ENCODE measurements at places on chromosomes 13 and 19. TPM values are rescaled to one million over a fixed set of nuclear protein-coding genes. Genes with fewer than 3 reads are reported as not detected.

SOX1 gene
- total RNA-seq, result not detected

DZIP1 gene
- 1.1 TPM for total RNA-seq

IGFL2 gene
- not detected for total RNA-seq

CAMSAP3 gene
- 0.52 TPM for total RNA-seq

KLK3 gene
- total RNA-seq, result not detected

CASP14 gene
- total RNA-seq, result not detected

OR7A5 gene
- total RNA-seq, result not detected

ZNF675 gene
- 24.7 TPM for total RNA-seq

LGALS4 gene
- total RNA-seq, result 0.56 TPM

DNA sequence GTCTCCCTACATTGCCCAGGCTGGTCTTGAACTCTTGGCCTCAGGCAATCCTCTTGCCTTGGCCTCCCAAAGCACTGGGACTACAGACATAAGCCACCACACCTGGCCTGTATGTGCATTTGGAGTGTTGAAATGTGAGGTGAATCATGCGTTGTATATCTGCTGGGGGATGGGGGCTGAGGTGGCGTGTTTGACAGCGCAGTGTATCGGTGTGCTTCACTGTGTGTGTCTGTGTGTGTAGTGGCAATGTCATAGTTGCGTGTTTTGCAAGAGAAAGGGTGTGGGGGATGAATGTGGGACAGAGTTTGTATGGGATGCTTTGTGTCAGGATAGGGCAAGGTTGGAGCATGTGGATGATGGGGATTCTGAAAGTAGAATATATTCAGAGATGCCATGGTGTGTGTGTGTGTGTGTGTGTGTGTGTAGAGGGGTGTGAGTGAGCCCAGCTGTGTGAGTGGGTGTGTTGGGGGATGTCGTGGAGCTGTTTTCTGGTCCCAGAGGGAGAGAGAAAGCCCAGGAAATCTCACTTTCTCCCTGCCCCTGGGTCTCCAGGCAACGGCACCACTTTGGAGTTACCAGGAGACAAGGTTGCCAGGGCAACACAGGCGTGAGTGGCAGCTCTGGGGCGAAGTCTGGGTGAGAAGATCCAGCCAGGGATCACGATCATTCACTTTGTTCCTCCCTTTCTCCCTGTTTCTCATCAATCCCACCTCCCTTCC, 1.1 kb upstream of the SWSAP1 start:
- DNase-seq, result no peak

DNA sequence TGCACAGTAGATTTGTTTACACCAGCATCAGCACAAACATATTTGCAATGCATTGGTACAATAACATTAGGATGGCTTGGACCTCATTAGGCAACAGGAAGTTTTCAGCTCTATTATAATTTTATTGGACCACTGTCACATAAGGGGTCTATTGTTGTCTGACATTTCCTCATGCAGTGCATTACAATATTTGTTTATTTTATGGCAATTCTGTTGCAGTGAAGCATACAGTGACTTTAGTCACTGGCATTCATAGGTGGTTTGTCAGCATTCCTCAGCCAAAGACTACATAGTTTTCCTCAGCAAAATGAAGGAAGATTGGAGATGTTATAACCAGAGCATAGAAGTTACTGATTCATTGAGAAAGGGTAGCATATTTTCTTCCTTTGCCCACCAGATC, 1732.9 kb downstream of the PCDH9 start:
- DNase-seq, result no peak

GRCh38 chr13:49464085-49464484, 20.0 kb downstream of the SETDB2 start:
- no peak for DNase-seq

DNA sequence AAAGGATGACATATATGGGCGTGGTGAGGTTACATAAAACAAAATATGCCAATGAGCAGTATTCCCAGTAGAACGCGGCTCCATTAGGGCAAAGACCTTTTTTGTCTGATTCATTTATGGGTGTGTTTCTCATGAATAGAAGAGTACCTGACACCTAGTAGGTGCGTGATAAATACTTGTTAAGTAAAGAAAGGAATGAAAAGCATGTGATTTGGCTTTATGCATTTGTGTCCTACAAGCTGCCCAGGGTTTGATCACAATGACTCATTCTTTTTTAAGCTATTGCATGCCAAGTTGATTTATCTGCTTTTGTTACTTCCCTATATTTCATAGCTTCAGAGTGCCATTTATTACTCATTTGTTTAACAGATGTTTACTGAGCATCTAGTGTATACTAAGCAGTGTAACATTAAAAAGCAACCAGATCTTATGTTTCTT, 19.1 kb upstream of the KCTD4 start:
- DNase-seq, result no peak

GRCh38 chr19:41297628-41298347, 12.2 kb upstream of the CCDC97 start:
- no peak for DNase-seq

- no peak for DNase-seq
These were observed 70.4 kb downstream of the LATS2 start for GRCh38 chr13:20990910-20991525.

GRCh38 chr19:35754370-35755130, 2.3 kb downstream of the HSPB6 start:
- DNase-seq, result no peak

DNA sequence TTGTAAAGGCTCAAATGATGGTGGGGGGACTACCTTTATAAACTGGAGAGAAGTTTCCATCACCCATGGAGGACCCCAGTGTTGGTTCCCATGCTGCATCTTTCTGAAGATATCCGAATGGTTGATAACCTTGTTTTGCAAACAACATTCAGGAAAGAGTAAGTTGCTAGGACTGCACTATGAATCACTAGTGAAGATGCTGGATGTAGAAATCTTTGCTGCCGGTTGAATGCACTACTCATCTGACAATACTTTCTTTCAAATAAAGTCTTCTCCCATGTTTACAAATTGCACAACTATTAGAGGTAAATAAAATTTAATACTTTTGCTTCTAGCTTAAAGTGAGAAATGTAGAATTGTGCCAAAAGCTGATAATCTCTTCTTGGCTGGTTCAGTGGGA, 198.4 kb upstream of the SLITRK6 start:
- DNase-seq, result no peak

DNA sequence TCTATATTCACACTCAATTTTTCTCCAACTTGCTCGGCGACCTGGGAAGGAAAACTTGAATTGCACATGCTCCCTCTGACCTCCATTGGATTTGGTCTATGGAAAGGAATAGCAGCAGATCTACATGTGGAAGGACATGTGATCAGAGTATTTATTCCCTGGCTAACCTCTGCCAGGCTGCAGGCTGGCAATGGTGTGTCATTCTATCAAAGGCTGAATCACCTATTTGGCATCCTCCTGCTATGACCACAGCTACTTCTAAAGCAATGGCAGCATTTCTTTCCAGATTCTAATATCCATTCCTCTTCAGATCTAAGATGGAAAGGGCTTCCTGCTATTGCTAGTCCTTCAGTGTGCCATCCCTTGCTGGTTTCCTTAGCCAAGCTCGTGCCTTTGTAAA, 144.3 kb upstream of the FREM2 start:
- DNase-seq, result no peak

GRCh38 chr19:38596057-38596981, 21.4 kb downstream of the MAP4K1 start:
- peak; percentile 20 for DNase-seq

DNA sequence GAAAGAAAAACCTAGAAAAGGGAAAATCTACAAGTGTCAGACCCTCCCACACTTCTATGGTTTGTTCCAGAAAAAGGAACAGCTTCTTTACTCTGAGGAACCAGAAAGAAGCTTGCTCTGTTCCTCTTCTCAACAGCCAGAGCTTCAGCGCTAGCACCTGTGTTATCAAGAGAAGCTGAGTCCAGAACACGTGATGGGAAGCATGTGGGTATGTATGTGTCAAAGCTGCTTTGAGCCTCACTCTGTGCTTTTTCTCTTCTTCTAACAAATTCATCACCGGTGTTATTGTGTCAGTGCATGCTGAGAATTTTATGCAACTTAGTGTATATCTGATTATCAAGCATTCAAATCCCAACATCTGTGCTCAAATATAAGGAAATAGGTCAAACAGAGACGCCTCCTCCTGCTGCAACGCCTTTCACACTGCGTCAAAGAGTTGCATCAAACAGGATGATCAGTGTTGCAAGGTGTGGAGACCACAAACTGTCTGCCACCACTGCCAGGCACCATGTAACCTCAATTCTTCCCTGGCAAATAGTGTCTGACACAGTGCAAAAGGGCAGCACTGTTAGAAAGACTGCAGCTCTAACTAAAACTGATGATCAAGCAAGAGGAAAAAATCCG, 83.9 kb downstream of the LRRC63 start:
- DNase-seq, result peak; percentile 52

- no peak for DNase-seq
These were observed 15.6 kb upstream of the FLT1 start for GRCh38 chr13:28510542-28510941.

DNA sequence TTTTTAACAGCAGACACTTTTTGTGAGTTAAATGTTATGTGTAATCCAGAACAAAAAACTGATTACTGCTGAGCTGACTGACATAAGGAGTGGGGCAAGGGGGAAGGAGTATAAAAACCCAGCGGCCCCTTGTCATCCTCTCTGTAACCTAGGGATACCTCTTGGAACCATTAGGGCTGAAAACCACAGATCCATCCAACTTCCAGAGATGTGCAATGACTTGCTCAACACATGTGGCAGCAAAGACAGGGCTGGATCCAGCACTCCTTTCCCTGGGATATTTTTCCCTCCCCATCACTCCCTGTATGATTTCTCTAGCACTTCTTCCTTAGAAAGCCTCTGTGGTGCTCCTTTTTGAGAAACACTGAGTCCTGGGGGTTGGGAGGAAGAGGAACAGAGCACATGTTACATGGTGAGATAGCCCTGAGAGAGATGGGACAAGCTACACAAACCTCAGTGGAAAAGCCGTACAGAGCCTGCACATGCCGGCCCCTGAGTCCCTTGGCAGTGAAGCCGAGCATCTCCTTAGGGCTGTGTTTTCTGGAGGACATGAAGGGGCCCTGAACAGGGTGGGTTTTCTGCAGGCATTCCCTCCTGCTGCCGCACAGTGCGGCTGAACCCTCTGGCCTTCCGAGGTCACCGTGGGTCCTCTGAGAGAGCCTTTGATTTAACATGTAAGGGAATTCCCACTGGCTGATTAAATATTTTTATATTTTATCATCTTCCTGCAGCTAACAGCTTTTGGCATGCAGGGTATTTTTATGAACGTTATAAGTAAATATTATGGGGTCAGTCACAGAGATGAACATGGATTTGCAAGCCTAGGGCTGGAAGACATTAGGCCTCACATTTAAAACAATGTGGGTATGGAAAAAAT, 219.9 kb downstream of the COG6 start:
- no peak for DNase-seq

DNA sequence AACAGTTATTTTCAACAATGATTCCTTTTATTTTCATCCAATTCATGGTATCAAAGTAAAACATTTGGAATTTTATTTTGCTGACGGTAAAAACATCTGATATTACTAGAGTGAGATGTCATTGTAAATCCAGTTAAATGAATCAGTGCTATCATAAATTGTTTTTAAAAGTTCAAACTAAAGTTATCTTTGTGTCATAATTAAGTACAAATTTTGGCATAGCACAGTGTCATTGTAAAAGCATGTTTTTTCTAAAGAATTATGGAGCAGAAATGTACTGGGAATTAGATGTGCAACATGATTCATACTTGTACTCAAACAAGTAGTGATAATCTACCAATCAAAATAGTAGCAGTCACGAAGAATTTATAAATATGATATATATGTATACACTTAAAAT, 92.8 kb downstream of the FAM216B start:
- no peak for DNase-seq

DNA sequence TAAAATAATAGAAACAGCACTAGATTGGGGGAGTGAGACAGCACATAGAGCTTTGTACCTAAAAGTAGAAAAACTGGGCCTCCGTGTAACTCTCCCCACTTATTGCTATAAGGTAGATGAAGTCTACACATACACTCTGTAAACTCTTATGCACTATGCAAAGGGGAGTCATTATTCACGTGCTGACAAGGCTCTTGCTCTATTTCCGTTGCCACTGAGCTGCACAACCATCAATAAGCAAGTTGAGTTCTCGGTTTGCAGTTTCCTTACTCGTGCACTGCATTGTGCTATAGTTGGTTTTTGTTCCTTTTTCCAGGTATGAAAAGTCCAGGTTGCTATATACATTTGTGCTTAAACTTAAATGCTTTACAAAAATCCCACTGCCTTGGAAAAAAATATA, 294.0 kb upstream of the DACH1 start:
- DNase-seq, result no peak

DNA sequence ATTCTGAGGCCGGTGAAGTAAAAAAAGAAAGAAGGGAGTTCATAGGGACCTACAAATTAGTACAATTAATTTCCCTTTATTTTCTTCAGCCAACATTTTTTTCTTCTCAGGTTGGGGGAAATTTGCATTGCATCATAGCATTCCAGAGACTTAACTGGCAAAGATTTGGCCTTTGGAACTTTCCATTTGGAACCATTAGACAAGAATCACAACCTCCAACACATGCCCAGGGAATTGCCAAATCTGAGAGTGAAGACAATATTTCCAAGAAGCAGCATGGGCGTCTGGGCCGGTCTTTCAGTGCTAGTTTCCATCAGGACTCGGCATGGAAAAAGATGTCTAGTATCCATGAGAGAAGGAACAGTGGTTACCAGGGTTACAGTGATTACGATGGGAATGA, 6.4 kb upstream of the ERCC5 start:
- no peak for DNase-seq

DNA sequence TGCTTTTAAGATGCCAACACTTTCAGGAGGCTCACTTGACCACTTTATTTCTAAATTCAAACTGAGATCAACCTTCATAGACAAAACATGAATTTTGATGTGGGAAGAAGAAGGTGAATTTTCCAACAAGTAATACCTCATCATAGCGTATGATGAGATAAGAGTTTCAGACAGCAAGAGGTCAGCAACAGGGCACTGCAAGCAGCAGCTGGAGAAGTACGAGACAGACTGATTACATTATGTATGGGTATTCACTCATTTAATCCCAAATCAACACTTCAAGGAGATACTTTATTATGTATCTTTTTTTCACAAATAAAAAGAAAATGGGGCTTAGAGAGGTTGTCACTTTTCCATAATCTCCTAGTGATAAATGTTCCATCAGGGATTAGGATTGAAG, 389.8 kb downstream of the TBC1D4 start:
- DNase-seq, result no peak

DNA sequence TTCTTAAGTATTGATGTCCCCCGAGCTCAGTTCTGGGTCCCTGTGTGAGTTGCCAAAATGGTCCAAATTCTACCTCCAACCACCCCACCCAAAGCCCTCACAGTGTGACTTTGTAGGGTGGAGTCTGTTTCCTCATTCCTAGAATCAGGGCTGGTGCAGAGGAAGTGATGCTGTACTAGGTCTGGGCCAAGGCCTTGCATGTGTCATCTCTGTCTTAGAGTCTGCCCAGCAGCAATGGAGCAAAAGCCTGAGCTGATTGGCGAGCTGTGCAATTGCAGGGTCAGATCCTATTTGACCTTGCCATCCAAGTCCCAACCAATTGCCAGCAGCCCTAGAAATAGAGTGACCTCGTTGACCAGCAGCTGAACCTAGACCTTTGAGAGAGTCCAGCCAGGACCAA, 97.0 kb upstream of the ANKRD10 start:
- no peak for DNase-seq

- DNase-seq, result peak; percentile 67
These were observed 65.4 kb downstream of the RUBCNL start for GRCh38 chr13:46321494-46322225.

- DNase-seq, result no peak
These were observed 5.0 kb downstream of the PBX4 start for GRCh38 chr19:19613506-19613905.
